ENCODE measurements at places on chromosomes 4 and X.

DNA sequence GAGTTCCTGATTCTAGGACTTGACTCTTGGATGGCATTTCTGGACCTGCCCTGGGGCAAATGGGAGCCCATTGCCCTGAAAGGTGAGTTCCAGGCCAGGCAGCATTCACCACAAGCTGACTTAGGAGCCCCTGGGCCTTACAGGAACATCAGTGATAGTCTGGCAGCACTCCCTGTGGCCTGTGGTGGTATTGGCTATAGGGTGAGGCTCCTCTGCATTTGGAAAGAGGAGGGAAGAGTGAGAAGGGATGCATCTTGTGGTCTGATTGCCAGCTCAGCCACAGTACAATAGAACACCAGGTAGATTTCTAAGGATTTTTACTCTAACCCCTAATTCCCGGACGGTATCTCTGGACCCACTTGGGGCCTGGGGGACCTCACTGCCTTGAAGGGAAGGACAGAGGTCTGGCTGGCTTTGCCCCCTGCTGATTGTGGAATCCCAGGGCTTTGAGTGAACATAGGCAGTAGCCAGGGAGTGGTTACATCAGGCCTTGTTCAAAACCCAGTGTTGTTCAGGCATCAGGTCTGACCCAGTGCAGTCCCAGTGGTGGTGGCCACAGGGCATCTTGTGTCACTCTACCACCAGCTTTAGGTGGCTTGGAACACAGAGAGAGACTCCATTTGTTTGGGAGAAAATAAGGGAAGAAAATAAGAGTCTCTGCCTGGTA, 32.9 kb downstream of the MAGED4 start:
- no peak for DNase-seq

DNA sequence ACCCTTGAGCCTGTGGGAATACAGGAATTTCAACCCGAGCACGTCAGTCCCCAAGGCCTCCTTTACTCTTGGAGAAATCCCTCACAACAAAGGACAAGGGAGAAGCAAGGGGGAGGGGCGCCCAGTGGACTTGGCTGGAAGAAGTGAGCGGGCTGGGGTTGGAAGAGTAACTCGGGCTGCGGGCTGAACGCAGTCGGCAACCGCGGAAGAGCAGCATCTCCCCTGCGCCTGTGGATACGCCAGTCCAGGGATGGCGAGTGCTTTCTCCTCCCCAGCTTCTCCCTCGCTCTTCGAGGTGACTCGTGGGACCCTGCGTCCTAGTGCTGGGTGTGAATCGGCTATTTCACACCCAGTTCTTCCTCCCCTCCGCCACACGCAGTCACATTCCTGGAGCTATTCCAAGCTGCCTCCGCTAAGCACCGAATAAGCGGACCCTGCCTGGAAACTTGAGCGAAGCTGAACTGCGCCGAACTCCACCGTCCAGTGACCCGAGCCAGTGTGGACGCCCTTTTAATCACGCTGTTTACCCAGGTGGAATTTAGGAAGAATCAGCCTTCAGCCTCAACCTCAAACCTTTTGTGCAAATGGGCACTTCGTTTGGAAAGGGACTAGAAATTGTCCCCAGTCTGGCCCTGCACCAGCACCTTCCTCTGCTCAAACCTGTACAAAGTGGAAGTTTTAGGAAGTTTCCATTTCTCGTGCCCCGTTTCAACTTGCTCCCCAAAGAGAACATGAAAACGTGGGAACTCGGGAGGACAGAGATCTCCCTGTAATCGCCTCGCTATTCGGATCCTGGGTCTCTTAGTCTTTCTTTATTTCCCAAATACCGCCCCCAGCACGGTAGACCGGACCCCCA, 64.3 kb upstream of the WDR17 start:
- no peak for DNase-seq

- DNase-seq: no peak
These were observed 34.6 kb upstream of the AADAT start for GRCh38 chr4:170124406-170124805.

GRCh38 chr4:113499696-113500095, 261.8 kb downstream of the CAMK2D start:
- no peak for DNase-seq

DNA sequence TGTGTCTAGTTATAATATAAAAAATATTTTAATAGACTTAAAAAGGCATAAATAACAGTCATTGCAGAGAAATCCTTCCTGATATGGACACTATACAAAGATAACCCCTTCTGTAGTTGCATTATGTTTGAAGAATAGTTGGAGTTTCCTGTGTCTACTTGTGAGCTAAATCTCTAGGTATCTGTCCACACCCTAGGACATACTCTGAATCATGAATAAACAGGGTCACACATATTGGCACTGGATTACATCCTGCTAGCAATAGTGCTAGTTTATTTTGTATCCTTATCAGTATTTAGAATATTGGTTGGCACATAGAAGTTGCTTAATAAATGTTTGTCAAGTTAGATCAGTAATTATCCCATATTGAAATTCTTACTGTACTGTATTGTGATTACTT, 173.9 kb downstream of the GRXCR1 start:
- no peak for DNase-seq

- DNase-seq: no peak
These were observed 240.8 kb upstream of the PPARGC1A start for GRCh38 chr4:24130637-24131036.

DNA sequence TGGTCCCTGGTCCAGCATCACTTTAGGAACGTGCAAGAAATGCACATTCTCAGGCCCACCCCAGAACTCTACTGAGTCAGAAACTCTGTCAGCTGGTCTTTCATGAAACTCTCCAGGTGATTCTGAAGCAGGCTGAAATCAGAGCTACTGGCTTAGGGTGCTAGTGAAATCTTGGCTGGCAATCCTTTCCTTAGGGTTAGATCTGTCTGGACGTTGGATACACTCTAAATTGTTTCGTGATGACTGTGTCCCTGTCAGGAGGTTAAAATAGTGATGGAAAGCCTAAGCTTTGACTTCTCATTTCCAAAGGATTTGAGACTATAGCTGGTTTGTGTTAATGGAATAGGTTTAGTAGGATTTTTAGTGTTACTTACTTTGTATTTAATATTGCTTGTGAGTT, 99.1 kb downstream of the ARHGAP10 start:
- DNase-seq: no peak

DNA sequence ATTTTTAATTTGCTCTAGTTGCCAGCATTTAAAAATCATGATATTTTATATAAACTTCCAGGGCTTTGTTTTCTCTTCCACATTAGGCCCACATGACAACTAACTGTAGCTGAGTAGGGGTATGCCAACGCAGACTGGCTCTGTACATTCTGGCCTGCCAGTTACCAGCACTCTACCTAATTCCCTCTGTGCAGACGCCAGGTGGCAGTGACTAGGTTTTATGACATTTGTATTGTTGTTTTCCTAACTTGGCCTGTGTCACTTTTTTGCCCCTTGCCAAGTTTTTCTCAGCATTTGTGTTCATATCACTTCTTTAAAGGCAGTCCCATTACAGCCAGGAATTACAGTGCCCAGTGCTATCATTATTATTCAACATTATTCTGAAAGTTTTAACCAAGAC, 347.5 kb downstream of the NKX6-1 start:
- DNase-seq: no peak

DNA sequence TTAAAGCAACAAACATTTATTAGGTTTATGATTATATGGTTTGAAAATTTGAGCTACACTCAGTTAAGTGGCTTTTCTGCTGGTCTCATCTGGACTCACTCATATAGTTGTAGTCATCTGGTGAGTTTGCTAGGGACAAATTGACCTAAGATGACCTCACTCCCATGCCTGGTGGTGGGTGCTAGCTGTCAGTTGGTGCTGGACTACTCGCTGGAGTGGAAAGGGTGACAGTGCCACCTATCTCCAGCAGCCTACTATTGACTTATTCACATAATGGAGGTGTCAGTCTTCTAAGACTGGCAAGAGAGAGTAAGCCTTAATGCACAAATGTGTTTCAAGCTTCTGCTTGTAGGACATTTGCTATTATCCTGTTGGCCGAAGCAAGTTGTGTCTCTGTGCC, 88.2 kb downstream of the TASL start:
- no peak for DNase-seq

DNA sequence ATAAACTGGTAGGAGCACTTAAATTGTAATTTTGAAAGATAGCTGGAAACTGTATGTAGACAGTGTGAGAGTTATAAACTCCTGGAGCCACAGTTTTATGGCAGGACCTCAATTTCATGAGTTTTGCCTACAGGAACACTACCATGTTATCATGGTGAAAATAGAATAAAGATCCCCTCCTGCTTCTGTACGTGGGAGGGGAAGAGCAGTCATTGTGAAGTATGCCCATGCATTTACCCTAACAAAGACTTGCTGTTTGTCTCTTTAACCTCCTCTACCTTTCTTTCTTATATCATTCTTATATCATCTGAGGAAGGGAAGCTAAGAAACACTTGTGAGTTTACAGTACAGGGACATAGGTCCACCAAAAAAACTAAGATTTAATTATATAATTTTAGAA, 327.0 kb downstream of the PCDH10 start:
- no peak for DNase-seq

GRCh38 chr4:146247356-146247755, 33.0 kb downstream of the REELD1 start:
- no peak for DNase-seq

DNA sequence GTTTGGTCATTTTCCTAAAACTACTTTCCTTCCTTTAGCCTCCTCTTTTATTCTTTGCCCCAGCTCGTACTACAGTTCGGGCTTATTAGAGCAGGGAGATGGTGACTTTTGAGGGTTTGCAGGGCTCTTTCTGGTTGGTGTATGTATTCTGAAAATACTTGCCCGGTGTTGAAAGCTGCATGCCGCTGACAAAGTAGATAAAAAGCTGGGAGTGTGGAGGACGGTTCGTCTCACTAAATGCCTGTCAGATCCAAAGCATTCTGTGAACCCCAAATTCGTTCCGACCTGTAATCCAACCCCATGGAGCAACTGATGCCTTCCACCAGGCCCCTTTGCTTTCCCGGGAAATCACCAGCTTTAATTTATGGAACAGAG, 19.2 kb downstream of the TRIM2 start:
- DNase-seq: no peak

DNA sequence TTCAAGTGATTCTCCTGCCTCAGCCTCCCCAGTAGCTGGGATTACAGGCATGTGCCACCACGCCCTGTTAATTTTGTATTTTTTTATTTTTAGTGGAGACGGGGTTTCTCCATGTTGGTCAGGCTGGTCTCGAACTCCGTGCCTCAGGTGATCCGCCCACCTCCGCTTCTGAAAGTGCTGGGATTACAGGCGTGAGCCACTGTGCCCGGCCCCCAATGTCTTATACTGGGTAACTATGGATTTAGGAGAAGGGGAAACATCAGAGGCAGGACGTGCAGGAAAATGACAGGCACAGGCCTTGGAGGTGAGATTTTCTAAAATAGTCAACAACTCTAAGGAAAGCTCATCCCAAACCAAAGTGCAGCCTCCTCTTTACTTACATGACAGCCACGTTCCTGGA, 11.1 kb upstream of the TSPYL2 start:
- DNase-seq: no peak

GRCh38 chr4:140706276-140706625, 49.9 kb downstream of the TBC1D9 start:
- no peak for DNase-seq

DNA sequence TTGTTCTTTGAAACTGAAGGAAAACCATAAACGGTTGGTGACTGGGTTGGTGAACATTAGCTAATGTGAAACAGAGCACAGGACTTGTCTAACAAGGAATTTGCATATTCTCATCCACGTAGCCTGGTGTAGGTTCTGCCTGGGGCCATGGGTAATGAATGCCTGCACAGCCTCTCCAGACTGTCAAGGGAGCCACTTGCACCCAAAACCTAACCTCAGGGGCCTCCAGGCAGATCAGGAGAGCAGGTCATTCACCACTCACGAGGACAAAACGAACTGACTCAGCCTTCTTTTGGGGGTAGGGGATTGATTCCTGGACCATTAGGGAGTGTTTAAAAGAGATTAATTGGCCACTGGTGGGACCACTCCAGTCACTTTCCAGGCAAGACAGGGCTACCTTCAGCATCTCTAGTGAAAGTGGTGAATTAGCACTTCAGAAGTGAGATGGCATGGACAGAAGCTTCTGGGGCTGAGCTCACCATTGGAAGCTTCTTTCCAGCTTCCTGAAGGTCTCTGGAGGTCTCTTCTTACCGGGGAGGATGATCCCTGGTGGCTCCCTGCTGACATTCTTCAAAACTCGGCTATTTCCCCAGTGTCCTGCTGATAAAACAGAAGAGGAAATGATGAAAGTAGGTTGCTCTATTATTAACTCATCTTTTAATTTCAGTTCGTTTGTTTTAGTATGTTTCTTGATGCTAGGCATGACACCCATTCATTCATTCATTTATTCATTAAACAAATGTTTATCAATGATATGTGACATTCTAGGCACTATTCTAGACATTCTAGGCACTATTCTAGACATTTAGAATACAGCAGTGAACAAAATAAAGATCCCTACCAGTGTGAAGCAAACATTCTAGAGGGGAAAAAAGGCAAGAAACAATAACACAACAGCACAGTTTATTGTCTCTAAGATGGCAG, 104.5 kb upstream of the LNX1 start:
- DNase-seq: peak; percentile 10

GRCh38 chrX:16635596-16635995, 14.4 kb upstream of the S100G start:
- no peak for DNase-seq

- peak; percentile 74 for DNase-seq
These were observed 15.3 kb upstream of the BEND4 start for GRCh38 chr4:42167709-42168108.

- DNase-seq: no peak
These were observed 55.8 kb upstream of the ENPP6 start for GRCh38 chr4:184273166-184274147.

DNA sequence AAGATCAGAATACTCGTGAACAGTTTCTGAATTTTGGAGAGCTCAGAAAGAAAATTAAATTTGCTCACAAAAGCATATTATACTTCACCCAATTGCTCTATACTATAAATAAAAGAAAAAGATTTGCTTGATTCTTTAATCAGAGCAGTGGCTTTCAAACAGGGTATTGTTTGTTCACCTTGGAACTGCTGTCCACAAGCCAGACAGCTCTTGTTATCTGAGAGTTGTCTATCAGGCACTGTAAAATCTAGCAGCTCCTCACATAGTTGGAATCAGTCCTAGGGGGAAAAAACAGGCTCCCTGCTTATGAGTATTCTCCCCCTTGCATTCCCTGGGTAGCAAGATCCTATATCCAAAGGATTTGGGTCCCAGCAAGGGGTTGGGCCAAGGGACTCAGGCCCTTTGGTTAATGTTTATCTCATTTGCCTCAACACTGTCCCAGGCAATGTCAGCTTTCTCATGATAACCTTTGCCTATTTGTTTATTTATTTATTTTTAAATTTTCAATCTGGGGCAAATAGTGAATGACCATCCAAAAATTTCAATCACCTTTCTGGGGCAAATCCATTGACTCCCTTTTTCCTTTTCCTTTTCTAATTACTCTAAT, 24.1 kb upstream of the MAGEB16 start:
- DNase-seq: no peak

DNA sequence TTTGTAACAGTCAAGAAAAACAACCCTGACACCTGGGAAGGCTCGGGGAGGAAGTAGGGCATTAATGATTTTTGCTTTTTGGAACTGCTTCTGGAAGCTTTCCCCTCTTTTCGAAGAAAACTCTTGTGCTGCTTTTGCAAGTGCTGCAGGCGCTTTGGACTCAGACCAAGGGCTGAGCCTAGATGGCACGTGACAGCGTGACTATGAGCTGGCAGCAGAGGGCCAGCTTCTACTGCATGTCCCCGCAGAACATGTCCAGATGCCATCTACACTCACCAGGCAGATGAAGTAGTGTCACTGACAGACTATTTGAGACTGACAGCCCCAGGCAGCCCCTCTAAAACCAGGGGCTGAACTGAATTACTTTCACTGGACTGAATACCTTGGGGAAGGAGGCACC, 6.2 kb downstream of the NR0B1 start:
- no peak for DNase-seq
